Activated naive CD4-positive, alpha-beta T cell treated with anti-CD3 and anti-CD28 coated beads, Interleukin-2, amount 50 U/mL, for 16 hours (primary cell): ENCODE measurements at places on chromosomes 5 and 9.
A peak's percentile ranks its signal among the peaks of the same experiment; 100 is the strongest.

DNA sequence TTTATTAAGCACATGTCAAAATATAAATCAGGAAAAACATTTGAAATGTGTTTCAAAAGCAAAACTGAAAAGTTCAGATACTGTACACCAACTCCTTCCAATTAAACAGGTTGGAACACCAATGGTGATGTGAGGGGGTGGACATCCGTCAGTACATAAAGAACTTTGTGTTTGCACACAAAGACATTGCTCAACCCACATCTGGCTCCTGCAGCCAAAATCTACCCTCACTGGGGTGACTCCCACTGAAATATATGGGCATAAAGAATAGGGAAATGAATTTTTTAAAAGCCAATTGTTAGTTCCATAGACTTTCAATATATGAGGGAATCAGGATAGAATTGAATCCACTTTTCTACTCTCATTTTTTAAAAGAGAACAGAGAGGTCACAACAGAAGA, 63.9 kb downstream of the MEGF9 start:
- no peak for DNase-seq

- DNase-seq = no peak
Measured at GRCh38 chr5:78926252-78926651, 58.9 kb downstream of the ARSB start.

GRCh38 chr5:90921418-90921973, 362.9 kb downstream of the ADGRV1 start:
- DNase-seq = no peak

- DNase-seq = peak; percentile 4
Measured at GRCh38 chr5:179241175-179241574, 104.1 kb downstream of the ADAMTS2 start.

DNA sequence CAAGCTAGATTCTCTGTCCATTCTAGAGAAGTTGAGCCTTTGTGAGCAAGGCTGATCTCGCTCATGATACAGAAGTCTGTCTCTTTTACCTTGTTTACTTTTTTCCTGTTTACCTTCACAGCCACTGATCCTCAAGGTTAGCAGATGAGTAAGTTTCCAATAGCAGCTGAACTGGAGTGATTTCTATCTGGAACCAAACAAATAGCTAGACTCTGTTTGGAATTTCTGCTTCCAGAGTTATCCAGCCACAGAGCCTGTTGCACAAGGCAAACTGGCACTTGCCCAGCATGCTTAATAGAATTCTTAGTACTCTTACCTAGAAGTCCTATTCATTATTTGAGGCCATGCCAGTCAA, 12.8 kb upstream of the PANK3 start:
- DNase-seq = no peak

DNA sequence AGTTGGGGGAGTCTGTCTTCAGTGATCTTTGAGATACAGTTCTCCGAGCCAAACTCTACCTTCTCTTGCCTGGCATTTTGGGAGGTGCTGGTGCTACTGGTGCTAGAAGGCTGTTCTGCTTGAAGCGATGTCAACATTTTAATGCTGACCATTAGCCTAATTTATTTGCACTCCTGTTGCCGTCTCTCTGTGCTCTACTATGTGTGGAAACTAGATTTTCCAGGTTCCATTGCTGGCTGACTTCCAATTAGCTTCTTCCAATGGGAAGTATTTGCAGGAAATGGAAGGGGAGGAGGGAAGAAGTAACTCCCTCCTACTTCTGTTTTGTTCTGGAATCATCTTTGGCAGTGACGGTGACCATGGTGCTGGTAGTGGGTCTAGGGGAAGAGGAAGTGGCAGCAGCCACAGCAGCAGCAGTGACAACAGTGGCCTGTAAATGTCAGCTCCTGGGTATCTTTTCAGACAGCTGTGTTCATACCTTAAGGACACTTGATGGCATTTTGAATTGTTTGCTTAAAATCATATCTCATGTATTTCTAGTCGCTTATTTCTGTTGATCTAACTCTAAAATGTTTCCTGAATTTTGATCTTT, 7.9 kb downstream of the TXNDC8 start:
- DNase-seq = no peak

- DNase-seq = no peak
Measured at GRCh38 chr9:114288193-114289091, 34.5 kb upstream of the ORM1 start.
